ENCODE measurements at places on chromosomes 6 and 20. TPM values are rescaled to one million over a fixed set of nuclear protein-coding genes. Genes with fewer than 3 reads are reported as not detected.

Gene TRPC4AP
- 63.2 TPM for total RNA-seq

Gene ZNF334
- 4.7 TPM for total RNA-seq

Gene MRPL2
- total RNA-seq: 40.1 TPM

GRCh38 chr20:57735831-57736737, 26.3 kb upstream of the PMEPA1 start:
- DNase-seq: peak; percentile 6

DNA sequence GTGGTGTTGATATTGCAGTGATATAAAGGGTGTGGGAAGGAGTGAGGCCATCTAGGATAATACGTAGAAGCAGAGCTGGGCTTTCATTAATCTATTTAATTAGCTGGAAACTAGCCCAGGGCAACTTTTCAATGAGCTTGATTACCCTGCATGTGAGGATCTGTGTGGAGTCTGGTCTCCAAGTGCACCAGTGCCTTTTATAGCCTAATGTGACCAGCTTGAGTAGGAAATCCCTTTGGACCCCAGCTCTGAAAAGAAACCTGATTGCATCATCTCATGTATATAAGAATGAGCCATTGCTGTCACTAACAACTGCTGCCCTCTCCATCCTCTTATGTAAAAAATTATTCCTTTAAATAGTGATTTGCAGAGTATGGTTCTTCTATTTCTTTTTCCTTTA, 72.6 kb downstream of the CD109 start:
- no peak for DNase-seq

GRCh38 chr6:93048381-93048780, 371.0 kb downstream of the EPHA7 start:
- no peak for DNase-seq

Gene GABBR1
- total RNA-seq: 38.5 TPM

Gene UBD
- total RNA-seq: 1.9 TPM

Gene SUPT3H
- total RNA-seq: 6.7 TPM

Gene POU5F1
- total RNA-seq: 5.0 TPM

DNA sequence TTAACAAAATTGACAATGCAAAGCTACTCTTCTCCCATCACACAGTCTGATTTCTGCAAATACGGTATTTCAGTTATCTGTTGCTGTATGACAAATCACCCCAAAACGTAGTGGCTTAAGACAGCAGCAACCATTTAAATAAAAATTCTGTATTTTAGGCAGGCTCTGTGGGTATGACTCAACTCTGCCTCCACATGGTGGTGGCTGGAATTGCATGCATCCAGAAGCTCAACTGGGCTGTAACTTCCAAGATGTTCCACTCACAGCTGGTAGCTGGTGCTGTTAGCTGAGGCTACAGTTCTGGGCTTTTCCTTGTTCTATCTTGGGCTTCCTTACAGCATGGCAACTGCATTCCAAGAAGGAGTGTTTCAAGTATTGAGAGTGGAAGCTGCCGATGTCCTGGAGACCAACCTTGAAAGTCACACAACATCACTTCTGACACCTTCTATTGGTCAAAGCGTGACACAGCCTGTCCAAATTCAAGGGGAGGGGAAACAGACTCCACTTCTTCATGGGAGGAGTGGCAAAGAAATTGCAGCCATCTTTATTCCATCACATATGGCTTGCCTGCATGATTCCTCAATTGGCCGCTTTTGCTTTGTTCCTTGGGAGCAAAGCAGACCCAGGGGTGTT, 39.7 kb upstream of the TULP1 start:
- DNase-seq: peak; percentile 51

Gene EPPIN
- total RNA-seq: 0.38 TPM

Gene COL21A1
- total RNA-seq: 9.4 TPM

- DNase-seq: no peak
Measured at GRCh38 chr20:34010405-34010931, 16.8 kb downstream of the RALY start.

DNA sequence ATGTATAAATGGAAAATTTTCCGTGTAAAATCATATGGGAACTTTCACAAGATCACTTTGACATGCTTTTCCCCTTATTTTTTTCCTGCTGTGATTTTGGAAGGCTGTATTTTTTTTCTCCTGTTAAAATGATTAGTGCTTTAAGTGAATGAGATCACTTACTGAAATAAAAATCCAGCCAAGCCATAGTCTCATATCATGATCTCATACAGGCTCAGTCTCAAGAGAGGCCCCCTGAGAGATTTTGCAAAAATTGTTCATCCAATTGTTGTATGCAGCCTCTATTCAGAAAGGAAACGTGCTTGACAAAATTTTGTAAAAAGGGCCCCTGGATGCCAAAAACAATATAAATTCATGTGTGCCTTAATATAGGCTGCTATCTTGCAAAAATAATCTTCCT, 528.2 kb downstream of the HDGFL1 start:
- DNase-seq: no peak

DNA sequence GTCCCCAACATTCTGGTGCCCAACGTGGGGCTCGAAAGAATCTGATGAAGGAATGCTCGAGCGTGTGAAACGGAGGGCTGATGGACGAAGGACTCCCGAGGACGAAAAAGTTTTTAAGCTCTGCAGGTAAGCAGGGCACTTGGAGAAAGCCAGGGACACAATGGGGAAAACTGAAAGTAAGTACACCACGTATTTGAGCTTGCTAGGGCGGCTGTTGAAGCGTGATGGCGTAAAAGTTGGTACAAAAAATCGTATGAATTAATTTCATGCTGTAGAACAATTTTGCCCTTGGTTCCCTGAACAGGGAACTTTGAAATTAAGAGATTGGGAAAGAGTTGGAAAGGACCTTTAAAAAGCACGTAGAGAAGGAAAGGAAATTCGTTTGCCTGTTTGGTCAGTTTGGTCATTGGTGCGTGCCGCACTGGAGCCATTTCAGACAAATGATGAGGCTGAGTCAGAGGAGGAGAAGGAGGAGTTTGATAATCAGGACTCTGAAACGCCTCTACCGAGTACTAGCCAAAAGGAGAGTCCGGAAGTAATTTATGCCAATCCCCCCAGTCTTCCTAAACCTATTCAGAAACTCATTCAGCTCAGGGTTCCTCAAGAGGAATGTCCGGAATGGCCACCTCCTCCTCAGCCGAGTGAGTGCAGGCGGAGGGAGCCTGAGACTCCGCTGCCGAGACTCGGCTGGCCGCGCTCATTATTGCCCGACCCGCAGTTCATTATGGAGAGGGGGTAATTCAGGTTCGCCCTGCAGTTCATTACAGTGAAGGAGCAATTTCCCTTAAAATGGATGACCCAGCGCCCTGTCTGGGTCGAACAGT, 59.2 kb upstream of the PRSS16 start:
- DNase-seq: peak; percentile 59

- no peak for DNase-seq
Measured at GRCh38 chr6:133542056-133542821, 301.1 kb downstream of the EYA4 start.

Gene TMX4
- 35.7 TPM for total RNA-seq

GRCh38 chr6:157693867-157694266, 129.2 kb upstream of the SNX9 start:
- DNase-seq: no peak

DNA sequence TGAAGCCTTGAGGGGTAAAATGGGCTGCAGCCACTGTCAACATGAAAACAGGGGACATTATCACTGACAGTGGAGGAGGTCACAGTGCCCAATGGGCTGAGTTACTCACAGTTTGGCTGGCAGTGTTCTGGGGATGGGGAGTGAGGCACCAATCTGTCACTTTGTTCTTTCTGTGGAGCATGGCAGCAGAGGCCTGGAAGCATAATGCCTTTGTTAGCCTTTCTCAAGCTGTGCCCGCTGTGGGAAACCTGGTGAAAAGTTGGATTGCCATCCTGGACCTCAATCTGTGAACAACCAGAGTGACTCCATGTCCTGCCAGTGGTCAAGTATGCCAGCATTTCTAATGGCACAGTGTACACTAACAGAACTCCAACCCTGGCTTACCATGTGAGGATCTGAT, 143.6 kb downstream of the OR2B2 start:
- no peak for DNase-seq

DNA sequence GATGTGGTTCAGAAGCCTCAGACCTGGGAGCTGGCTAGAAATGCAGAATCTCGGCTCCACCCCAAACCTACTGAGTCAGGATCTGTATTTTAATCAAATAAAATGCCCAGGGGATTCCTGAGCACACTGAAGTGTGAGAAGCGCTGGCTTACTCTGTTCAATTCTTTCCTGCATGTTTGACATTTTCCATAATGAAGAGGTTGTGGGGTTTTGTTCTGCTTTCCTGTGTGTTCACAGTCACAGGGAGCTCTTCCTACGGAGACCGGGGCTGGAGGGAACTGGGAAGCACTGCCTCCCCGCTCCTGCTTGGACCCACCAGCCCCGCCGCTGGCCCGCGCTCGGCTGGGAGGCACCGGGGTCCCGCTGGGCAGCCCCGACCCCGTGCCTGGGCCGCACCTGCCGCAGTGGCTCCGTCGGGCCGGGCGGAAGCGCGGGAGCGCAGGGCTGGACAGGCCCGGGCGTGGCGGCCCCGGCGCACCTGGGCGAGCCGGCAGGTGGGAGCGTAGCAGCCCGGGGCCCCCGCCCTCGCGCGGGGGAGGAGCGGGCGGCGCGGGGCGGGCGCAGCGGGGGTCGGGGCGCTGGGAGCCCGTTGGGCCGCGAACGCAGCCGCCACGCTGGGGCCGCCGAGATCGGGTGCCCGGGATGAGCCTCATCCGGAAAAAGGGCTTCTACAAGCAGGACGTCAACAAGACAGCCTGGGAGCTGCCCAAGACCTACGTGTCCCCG, at the start of gene MAPK13:
Gene MAPK13, plus strand, starts transcription at position 573 of the 726 bp plus-strand sequence. Its CDS starts 70 bp downstream, at position 643.
- peak; percentile 71 for DNase-seq

DNA sequence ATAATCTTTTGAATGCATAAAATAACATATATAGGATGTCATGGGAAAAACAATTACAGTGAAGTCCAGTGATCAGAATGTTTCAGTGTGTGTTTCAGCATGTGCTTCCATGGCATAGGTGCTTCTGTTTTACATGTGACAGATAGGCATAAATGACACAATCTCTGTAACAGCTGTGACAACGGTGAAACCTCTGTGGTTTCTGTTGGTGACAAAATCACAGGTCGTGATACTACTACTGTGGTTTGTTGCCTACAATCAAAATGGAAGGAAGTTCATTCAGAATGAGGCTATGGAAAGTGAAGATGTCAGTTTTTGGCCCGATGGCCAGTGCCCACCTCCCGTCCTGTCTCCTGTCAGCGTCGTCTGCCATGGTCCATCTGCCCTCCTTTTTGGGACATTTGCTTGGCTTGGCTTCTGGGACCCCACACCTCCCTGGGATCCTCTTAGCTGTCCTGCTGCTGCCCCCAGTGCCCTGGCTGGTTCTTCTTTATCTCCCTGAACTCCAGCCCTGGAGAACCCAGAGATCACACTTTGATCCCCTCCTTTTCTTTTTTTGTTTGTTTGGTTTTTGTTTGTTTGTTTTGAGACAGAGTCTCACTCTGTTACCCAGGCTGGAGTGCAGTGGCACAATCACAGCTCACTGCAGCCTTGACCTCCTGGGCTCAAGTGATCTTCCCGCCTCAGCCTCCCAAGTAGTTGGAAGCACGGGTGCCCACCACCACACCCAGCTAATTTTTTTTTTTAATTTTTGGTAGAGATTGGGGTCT, 79.3 kb upstream of the NAA20 start:
- no peak for DNase-seq

DNA sequence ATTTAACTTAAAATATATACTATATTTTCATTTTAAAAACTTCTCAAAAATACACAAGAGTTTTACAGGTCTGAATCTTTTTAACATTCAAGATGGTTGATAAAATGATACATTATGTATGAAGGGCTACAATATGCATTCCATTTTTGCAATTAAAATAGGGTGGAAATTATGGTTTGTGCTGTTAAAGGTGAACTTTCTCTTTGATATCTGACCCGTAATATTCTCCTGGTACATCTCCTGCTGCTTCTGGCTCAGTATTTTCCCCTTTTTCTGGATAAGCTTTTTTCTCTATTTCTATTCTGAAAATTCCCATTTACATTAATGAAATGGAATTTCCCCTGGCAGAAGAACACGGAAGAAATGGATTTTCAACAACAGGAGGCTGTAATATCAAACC, 27.4 kb upstream of the LCA5 start:
- DNase-seq: no peak

Gene HTR1B
- total RNA-seq: 0.18 TPM
